Smooth muscle cell of the pulmonary artery (primary cell): ENCODE measurements at places on chromosomes 1 and 21. TPM values are rescaled to one million over a fixed set of nuclear protein-coding genes. Genes with fewer than 3 reads are reported as not detected.

DEPDC1 gene
- 3.2 and 9.0 TPM in 2 replicates for total RNA-seq

CD160 gene
- not detected in 2 replicates for total RNA-seq

FMOD gene
- 11.8 and 32.6 TPM in 2 replicates for total RNA-seq

SEC22B gene
- 49.9 and 62.6 TPM in 2 replicates for total RNA-seq

SPATA21 gene
- total RNA-seq: not detected in 2 replicates

TOMM40L gene
- 9.9 and 10.5 TPM in 2 replicates for total RNA-seq

LRRIQ3 gene
- 0.46 and 0.56 TPM in 2 replicates for total RNA-seq

C1orf210 gene
- not detected in 2 replicates for total RNA-seq

COL11A1 gene
- 1.2 and 2.5 TPM in 2 replicates for total RNA-seq

CD1B gene
- not detected in 2 replicates for total RNA-seq

C1orf232 gene
- total RNA-seq: not detected in 2 replicates

OR2L13 gene
- not detected in 2 replicates for total RNA-seq

SPATA46 gene
- not detected in 2 replicates for total RNA-seq
